ENCODE measurements at places on chromosomes 16 and 17.

DNA sequence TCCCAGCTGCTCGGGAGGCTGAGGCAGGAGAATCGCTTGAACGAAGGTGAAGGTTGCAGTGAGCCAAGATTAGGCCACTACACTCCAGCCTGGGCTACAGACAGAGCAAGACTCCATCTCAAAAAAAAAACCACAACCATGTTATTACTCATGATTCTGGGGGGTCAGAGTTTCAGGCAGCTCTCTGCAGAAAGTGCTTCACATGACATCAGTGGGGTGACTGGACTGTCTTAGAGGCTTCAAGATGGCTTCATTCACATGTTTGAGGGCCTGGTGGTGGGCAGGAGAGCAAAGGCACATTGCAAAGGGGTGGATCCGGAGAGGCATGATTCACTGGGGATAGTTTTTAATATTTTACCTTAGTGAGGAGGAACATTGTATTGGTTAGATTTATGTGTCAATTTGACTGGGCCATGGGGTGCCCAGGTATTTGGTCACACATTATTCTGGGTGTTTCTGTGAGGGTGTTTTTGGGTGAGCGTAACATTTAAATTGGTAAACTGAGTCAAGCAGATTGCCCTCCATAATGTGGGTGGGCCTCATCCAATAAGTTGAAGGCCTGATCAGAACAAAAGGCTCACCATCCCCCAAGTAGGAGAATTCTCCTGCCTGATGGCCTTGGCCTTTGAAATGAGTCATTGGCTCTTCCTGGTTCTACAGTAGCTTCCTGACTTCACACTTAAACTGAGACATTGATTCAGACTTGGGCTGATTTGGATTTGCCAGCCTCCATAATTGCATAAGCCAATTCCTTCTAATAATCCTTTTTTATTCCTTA, 109.8 kb downstream of the GOSR1 start:
- no peak for DNase-seq

- no peak for DNase-seq
Observed at GRCh38 chr17:45255358-45255757, 6.5 kb downstream of the SPATA32 start.

DNA sequence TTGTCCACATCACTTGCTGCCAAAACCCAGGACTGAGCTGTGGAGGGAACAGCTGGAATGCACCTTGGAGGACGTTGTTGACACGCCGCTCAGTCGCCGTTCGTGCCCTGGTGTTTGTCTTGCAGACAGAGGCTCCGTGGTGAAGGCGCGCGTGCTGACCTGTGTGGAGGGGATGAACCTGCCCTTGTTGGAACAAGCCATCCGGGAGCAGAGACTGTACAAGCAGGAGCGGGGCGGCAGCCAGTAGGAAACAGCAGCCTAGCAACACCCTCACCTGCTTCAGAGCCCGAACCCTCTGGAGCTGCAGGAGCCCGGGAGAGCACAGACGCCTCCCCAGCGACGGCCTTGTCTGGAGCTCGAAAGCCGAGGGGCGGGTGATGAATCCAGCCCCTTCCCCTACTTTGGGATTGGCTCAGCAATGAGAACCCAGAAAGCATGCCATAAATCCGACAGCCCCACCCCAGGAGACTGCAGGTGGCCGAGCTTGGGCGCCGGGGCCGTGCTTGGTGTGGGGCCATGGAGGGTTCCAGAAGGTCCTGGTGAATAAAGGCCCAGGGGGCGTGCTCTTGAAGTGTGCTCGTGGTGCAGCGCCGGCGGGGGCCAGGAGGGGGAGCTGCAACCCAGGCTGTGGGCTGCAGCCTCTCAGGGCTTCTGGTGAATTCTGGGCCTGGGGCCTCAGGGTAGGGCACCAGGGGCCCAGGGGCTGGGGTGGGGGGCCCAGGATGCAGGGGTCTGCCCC, 470 bp upstream of the CDK3 start:
- no peak for DNase-seq

GRCh38 chr16:56289862-56290261, 98.6 kb downstream of the GNAO1 start:
- no peak for DNase-seq

- DNase-seq: no peak
Observed at GRCh38 chr17:48583708-48584222, 5.6 kb upstream of the HOXB4 start.

- no peak for DNase-seq
Observed at GRCh38 chr16:10180771-10181163, 1.5 kb downstream of the GRIN2A start.

DNA sequence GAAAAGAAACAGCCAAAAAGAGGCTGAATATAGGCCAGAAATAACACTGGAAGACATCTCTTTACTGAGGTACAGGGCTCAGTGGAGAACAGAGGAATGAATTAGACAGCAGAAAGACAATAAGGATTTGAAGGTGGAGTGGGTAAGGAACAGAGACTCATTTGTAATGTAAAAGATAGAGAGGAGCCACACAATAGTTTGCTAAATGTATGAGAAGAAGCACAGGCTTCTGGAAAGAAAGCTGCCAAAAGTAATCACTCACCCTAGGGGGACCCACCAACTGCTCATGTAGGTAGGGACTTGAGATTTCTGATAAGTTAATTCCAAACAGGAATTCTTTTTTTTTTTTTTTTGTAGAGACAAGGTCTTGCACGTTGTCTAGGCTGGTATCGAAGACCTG, 186.8 kb downstream of the AATF start:
- no peak for DNase-seq

DNA sequence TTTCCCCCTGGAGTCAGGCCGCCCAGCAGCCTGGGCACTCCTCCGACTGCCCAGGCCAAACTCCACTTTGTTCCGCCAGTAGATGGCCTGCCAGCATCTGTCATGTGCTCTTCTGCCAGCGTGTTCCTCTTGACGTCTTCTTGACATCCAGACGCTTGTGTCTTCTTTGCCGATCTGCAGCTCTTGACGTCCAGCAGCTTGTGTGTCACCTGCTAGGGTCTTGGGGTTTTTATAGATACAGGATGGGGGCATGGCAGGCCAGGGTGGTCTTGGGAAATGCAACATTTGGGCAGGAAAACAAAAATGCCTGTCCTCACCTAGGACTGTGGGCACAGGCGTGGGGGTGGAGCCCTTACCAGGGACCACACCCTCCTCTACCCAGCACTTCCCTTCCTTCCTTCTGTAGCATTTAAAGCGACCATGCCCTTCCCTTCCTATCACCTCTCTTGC, 88.7 kb downstream of the BMERB1 start:
- no peak for DNase-seq

- DNase-seq: no peak
Observed at GRCh38 chr16:764184-764750, 3.7 kb downstream of the MSLN start.

DNA sequence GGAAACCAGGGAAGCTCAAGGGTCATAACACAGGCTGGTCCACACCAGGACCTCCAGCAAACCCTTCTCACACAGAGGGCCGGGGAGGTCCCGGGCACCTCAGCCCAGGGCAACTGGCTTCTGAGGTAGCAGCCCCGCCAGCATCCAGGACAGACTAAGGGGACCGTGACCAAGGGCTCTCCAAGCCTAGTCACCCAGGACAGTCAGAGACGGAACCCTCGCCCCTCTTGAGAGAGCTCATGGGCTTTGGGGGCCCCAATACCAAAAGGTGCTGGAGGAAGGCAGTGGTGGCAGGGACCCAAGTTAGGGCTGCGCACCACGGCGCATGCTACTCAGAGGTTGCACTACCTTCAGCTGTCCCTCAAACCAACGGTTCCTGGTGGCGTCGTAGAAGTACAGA, 54.9 kb downstream of the KLHDC4 start:
- DNase-seq: no peak

- DNase-seq: no peak
Observed at GRCh38 chr16:46730801-46731690, 17.1 kb downstream of the MYLK3 start.

- no peak for DNase-seq
Observed at GRCh38 chr16:50626868-50627267, 54.2 kb downstream of the SNX20 start.

GRCh38 chr16:85236818-85237150, 124.5 kb upstream of the CIBAR2 start:
- no peak for DNase-seq

- DNase-seq: no peak
Observed at GRCh38 chr17:13047011-13047606, 29.3 kb upstream of the ELAC2 start.

DNA sequence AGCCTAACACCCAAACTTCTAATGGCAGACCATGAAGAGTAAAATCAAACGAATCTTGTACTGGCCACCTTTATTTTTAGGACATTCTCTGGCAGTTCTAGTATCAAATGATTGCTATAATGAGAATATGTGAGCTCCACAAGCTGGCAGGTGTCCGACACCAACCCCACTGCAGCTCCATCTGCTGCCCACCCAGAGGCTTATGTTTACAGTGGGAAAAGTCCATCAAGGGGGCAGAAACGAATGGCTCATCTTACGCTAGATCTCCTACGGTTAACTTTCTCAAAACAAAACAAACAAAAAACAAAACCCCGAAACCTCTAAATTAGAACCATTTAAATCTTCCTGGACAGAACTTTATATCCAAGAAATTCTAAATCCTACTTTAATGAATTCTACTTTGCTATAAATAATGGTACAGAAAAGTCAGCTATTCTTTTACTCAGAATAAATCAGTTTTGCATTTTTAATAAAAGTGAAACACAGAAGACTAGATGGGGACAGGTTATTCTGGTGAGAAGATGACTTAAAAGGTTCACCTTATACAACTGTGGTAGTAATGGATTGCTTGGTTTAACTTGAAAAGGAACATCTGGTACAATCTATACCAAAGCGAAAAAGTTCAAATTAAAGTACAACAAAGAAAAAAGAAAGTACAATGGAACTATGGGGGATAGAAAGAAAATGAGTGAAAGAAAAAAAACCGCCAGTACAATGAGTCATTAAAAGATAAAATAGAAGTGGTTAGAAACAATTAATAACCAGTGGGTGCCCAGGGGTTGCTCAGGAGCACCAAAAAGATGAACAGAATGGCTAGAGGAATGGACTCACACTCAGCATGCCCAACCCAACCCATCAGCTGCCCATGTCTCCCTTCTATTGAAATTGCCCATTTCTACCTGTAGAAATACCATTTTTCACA, 40.2 kb downstream of the GRB2 start:
- no peak for DNase-seq

- no peak for DNase-seq
Observed at GRCh38 chr16:85842848-85843247, 43.4 kb downstream of the COX4I1 start.

DNA sequence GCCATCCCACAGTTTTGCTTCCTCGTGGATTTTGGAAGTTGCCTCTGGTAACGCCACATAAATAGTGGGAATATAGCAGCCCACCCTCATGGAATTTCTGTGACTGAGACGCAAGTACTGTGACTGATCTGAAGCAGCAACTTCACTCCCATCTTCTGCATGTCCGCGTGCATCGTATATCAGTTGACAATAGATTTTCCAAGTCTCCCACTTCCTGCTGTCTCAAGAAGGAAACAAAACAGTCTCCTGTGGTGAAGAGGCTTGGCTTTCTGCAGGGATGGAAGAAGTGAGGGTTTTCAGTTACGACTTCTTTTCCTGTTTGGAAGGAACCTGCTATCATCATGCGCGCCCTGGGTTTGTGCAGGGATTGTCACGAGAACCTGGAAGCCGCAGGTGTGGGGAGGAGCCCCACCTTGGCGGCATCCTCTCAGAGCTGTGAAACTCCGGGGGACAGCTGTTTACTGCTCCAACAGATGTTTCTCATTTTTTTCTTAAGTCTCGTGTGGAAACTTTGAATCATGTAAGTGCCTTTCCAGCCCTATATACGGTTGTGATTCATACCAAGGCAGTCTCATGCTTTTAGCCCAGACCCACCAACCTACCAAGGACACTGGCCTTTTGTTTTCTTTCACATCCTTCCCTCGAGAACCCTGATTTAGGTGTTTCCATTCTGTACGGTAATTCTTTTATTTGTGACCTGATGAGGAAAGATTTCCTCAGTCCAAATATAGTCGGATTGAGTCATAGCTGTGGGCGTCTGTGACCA, 57.5 kb downstream of the WIPI1 start:
- DNase-seq: no peak

DNA sequence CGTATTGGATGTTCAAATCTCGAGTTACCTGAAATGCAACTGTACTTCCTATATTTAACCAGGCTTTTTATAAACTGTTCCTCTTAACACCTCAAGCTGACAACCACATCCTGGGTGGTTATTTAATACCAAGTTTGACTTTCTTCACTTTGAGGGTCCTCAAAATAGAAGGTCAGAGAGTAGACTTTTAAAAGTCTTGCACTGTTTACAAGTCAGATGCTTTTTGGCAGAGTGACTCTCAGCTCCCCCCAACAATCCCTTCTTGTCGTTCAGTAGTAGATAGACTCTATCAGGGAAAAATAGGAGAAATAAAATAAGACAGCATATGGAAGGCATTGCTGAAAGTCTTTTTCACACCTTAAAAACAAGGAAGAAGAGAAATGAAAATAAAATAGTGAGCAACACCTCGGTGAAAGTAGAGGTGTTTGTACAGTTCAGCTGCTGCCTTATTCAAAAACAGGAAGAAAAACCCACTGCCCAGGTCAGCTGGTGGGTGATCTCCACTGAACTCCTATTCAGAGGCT, 650.4 kb downstream of the WWOX start:
- DNase-seq: no peak

GRCh38 chr17:40178660-40179059, 1.4 kb downstream of the RAPGEFL1 start:
- DNase-seq: no peak

GRCh38 chr17:36616061-36617029, 15.0 kb downstream of the MRM1 start:
- no peak for DNase-seq

DNA sequence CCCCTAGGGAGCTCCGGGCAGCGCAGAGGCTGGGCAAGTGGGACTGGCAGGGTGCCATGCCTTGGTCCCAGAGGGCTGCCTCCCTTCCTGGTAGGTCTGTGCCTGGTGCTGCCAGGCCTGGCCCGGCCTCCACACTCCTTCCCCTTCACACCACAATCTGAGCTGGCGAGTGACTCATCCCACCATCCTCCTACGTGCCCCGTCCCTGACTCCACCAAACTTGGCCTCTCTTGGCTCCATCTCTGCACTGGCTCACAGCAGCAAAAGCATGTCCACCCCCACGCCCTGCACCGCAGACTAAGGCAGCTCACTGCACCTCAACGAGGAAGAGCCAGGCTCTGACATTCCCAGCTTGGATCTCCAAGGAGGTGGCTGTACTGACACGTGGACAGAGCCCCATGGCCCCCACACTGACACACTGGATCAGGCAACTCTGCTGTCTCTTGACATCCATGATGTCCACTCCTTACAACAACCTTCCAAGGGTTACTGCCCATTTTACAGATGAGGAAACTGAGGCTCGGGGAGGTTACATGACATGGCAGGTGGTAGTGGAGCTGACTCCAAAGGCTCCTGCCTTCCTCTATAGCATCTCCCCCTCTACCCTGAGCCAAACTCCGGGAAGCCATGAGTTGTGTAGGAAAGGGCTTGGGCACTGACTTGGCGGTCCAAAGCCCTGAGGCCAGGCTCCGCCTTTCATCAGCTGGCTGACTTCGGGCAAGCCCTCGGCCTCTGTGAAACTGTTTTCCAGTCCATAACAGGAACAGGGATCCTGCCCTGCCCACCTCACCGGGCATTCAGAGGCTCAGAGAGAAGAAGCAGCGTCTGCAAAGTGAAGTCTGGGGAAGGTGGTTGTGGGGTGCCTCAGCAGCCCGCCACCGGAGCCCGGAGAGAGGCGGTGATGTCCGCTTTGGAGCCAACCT, 20.1 kb upstream of the KRT19 start:
- DNase-seq: no peak
